ENCODE measurements at places on chromosomes 4 and X.
A peak's percentile ranks its signal among the peaks of the same experiment; 100 is the strongest.

- DNase-seq, result peak; percentile 42
These were observed 11.2 kb downstream of the CDKN2AIP start for GRCh38 chr4:183455431-183456195.

GRCh38 chrX:38327007-38327774, at the start of gene RPGR:
RPGR (minus strand) TSS chrX:38327509; CDS start chrX:38327367, 142 bp downstream.
- DNase-seq, result peak; percentile 90

- no peak for DNase-seq
These were observed 727.7 kb downstream of the DMD start for GRCh38 chrX:32483534-32484136.

GRCh38 chr4:77358315-77358928, 201.4 kb downstream of the CCNG2 start:
- peak; percentile 16 for DNase-seq

DNA sequence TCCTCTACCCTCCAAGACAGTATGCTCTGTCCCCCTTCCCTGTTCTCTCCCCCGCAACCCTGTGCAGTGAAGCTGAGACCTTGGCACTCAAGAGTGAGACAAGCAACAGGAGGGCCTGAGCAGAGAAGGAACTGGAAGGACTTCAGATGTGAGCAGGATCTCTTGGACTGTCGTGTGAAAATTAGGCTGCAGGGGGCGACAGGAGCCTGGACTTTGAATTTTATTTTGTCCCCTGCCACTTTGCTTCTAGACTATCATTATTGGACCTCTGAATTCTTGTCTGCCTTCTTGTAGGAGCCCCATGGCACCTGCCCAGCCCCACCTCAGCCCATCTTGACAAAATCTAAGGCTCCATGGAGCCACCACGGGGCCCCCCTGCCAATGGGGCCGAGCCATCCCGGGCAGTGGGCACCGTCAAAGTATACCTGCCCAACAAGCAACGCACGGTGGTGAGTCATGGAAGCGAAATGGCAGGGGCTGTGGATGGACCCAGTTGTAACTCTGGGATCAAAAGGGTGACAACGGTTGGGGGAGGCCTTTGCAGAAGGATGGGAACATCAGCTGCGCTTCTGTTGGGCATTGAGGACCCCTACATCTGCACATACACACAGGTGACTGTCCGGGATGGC, 1.7 kb downstream of the ARAF start:
- DNase-seq, result no peak

DNA sequence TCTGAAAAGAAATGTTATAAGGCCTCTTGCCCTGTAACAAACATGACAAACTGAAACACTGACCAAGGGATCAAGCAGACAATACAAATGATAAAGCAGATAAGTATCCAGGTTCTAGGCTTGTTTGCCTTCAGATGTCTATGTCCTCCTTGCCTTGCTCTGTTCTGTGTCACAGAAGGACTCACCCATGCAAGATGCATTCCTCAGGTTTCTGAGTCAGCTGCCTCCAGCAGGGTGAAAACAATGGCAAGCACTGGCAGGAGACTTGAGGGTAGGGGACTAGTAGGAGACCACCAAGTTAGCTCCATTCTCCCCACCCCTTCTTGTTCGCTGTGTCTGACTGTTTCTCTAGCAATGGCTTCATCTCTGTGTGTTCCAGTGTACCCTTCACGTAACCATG, 76.6 kb upstream of the CXXC4 start:
- no peak for DNase-seq

- peak; percentile 96 for DNase-seq
These were observed 153.5 kb upstream of the FAM241A start for GRCh38 chr4:111991797-111992196.

GRCh38 chr4:11669156-11669555, 240.5 kb upstream of the HS3ST1 start:
- peak; percentile 52 for DNase-seq

DNA sequence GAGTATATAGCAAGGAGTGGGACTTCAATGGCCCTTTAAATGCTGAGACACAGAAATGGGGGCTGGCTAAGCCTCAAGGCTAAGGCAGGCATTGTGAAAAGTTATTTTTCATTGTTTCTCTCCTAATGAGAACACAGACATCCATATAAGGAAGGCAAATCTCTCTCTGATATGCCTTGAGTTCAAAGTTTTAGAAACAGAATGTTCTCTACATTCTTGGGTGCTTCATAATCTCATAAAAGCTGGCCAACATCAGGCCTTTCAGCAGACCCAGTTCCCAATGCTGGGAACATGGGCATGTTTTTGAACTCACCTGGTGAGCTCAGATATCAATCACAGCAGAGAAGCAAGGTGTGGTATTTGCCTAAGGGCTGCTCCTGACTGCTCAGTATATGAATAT, 19.4 kb upstream of the RAB40A start:
- DNase-seq, result peak; percentile 82

GRCh38 chr4:179398414-179398813, 1956.2 kb upstream of the AGA start:
- DNase-seq, result no peak

GRCh38 chr4:144450526-144450925, 195.4 kb upstream of the HHIP start:
- DNase-seq, result no peak

- no peak for DNase-seq
These were observed 562.7 kb downstream of the RPA4 start for GRCh38 chrX:97446298-97446882.

DNA sequence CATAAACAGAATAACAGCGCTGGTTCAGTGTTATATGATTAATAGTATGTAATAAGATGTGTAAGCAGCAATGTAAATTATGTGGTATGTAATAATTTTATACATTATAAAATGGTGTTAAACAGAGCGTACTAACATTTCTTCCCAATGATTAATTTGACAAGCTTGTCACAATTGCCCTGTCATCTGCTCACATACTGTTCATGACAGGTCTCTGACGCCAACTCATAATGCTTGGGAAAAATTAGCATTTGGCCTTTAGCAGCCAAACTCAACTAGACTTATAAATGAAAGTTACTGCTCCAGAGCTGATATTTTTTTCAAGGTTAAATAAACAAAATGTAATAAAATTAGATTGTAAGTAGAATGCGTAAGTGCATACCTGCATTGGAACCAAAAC, 246.8 kb downstream of the TRAM1L1 start:
- DNase-seq, result no peak

Measured in amniotic epithelial cell (primary cell).